ENCODE measurements at places on chromosomes 13 and 19.

GRCh38 chr19:54485851-54486250, 12.8 kb upstream of the CDC42EP5 start:
- DNase-seq: no peak

DNA sequence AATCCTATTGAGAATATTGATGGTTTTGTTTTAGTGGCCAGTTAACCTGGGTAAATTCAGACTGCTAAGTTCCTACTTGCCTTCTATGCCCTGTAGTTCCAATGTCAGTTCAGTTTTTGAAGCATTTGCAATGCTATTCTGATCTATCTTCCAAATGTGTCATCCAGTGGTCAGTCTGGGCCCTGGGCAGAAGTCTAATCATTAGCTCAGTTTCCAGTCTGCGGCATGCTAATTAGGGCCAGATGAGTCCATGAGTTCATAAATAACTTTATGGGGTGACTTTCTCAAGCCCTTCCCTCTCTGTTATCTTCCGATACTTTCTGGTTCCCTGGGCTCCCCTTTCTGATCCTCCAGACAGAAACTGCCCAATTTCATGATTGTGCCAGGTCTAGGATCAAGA, 32.7 kb downstream of the FAM187B start:
- no peak for DNase-seq

- no peak for DNase-seq
Measured at GRCh38 chr19:14385492-14385891, 4.2 kb downstream of the ADGRE5 start.

DNA sequence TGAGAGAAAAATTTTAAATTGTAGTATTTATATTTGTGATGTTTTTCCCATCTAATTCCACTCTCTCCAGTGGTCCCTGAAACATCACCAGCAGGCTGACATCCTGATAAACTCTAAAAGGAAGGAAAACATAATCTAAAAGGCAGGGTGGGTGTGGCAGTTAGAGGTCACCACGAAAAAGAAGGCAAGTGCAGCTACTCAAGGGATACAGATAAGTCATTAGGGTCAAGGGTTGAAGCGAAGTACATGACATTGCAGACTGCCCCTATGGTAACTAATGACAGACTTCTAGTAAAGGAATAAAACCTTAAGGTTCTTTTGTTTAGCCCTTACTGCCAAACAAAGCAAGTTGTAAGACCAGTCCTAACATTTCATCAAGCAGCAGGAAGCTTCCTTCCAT, 6.0 kb upstream of the NEK3 start:
- DNase-seq: no peak

DNA sequence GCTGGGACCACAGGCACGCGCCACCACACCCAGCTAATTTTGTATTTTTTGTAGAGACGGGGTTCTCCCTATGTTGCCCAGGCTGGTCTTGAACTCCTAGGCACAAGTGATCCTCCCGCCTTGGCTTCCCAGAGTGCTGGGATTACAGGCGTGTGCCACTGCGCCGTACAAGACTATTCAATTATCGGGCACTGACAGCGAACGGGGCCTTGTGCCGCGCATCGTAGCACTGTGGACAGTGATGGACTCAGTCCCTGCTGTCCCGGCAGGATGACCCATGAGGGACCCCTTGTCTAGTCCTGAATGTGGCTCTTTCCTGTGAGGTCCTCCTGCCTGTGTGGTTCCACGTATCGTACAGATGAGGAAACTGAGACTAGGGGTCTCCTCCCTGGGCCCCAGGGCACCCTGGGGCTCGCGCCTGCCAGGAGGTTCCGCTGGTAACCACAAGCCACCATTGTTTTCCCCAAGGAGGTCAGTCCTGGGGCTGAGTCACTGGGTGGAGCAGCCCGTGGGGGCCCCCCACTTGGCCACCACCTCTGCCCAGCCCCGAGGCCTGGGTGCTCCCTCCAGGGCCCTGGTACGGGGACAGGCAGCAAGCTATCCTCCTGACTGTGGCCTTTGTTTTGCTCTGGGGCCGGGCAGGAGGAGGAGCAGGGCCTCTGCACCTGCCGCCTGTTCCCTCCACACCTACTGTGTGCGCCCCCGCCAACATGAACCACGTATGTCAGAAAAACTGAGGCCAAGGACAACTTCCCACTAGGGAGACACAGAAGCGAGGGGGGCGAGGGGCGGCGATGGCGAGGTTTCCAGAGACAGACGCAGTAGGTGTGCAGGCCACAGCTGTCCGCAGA, 2.9 kb upstream of the TCF3 start:
- DNase-seq: no peak

GRCh38 chr13:20477394-20477793, 48.3 kb downstream of the CRYL1 start:
- no peak for DNase-seq

DNA sequence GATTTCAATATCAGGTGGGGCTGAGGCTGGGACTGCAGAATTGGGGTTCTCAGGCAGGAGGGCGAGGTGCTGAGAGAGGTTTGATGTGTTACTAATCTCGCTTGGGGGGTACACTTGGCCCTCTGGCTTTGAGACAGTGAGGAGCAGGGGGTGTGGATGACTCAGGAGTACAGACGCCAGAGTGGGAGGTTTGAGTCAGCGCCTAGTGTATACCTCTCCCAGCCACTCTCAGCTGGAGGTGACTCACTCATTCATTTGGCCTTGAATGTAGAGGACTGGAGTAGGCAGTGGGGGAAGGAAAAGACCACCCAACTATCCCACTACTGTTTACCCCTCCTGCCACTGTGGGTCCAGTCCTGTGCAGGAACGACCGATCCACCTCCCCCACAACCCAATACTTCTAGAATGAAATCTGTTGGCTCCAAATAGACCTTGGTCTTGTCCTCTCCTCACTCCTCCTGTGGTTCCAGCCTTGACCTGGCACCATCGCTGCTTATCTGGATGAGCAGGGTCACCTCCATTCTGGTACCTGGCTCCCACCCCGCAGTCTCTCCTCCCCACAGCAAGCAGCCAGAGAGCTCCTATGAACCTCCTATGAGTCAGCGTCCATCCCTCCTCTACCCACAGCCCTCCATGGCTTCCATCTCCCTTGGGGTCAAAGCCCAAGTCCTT, 20.1 kb upstream of the ZNRF4 start:
- DNase-seq: no peak

GRCh38 chr19:52691737-52692136, 43.1 kb downstream of the ZNF611 start:
- DNase-seq: no peak

GRCh38 chr19:13022859-13023636, 27.8 kb downstream of the NFIX start:
- DNase-seq: no peak

DNA sequence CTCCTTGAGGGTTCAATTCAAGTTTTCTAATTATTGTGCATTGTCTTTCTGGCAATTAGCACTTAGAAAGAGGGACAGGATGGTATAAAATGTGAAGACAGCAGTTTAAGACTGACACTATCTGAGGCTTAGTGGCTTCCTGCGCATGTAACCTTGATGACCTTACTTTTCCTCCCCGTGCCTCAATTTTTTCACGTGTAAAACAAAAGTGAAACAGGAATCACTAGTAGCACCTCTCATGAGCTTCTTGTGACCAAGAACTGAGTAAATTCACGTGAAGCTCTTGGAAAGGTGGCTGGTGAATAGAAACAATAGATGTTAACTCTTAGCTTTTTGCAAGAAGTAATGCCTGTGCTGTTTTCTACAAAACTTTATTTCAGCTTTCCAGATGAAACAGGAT, 233.9 kb downstream of the LMO7 start:
- DNase-seq: no peak
